Cardiac fibroblast (primary cell): ENCODE measurements at places on chromosomes 3 and 15.

DNA sequence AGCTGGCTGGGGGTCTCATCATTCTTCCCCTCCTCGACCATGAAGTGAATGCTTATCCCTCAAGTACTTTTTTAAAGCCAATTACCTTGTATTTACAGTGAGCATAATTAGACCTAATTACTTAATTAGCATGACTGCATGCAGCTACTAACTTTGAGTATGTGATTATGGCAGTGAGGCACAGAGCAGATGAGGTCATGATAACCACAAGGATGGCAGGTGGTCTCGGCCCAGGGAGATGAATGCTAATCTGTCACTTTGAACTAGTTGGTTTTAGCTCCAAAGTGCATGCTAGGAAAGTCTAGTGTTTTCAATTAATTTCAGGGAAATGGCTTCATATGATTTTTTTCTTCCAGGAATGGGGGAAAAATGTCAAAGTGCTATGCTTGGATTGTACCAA, 233.8 kb downstream of the NTRK3 start:
- no peak for DNase-seq

DNA sequence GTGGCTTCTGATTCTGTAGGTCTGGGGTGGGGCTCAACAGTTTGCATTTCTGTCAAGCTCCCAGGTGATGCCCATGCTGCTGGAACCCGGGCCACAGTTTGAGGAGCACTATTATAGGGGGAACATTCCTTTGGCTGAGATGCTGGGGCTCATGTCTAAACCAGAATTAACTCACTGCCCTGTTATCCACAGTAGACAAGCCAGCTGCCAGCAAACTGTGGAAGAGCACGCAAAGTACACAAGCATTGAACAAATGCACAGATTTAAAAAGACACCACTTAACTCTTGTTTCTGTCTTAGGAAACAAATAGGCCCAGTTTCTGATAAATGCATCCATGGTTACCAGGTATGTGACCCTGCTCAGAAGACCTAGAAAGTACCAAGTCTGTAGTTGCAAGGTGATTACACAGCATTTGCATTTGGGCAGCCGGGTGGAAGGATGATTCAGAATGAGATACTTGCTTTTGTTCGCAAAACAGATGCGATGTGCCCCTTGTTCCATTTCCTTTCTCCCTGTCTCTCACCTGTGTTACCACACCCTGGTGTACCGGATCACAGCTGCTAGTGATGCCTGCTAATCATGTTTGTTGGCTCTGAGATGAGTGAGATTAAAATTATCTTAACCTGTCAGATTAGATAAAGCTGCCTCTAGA, 12.4 kb downstream of the GYG1 start:
- DNase-seq: no peak

- peak; percentile 92 for DNase-seq
Measured at GRCh38 chr15:63236272-63236671, 41.1 kb upstream of the APH1B start.

- no peak for DNase-seq
Measured at GRCh38 chr15:51307811-51308210, 30.6 kb downstream of the CYP19A1 start.

GRCh38 chr3:120090422-120090821, 3.8 kb downstream of the GSK3B start:
- no peak for DNase-seq

GRCh38 chr3:158264894-158265293, 155.0 kb downstream of the RSRC1 start:
- peak; percentile 5 for DNase-seq

- DNase-seq: no peak
Measured at GRCh38 chr3:10006048-10006761, 19.6 kb upstream of the EMC3 start.

- DNase-seq: peak; percentile 72
Measured at GRCh38 chr15:68383161-68384074, 48.5 kb downstream of the ITGA11 start.

DNA sequence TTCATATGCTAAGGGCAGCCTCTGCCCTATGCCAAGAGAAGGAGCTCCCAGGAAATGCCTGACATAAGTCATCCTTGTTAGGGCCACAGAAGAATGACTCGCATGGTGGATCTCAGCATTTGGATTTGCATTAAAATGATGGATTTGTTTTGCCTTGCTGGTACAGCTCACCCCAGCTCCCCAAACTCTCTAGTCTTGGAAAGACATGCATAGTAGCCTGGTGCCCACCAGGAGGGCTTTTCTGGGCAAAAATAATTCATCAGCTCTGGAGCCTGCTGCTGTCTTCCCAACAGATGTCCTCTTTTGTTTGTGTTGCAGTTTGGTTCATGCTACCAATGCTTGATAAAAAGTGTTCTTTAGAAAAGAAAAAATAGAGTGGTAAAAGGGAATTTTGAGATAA, 833.0 kb downstream of the AGBL1 start:
- no peak for DNase-seq

DNA sequence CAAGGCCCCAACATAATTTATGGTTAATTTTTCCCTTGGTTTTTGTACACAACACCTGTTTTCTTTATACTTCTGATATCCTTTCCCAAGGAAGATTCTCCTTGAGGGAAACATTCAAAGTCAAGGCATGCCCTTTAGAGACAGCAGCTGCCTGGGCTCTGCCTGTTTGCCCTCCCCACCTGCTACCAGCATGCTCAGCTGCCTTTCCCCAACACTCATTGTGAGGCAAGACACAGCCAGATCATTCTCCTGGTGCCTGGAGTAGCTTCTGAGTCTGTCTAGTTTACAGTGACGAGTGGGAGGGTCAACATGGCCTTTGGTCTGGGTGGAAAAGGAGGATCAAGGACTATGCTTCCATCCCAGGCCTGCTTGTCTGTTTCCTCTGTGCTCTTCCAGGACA, 132.5 kb downstream of the EPHB1 start:
- DNase-seq: no peak

GRCh38 chr3:24258727-24259600, 235.7 kb downstream of the THRB start:
- DNase-seq: no peak

DNA sequence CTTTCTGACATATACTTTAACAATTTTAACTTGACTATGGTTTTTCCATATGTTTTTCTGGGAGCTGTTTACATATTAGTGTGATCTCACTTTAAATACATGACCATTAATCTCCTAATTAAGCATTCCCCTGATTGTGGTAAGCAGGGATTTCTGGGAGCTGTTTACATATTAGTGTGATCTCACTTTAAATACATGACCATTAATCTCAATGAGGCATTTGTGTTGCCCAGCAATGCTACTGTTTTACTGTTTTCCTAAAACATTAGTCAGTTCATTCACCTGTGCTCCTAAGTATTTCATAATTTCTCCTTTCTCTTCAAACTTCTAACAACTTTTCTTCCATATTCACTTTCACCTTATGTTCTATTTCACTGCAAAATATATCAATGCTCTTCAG, 3.6 kb upstream of the GRAMD1C start:
- no peak for DNase-seq

GRCh38 chr3:147886879-147887278, 477.7 kb downstream of the ZIC1 start:
- no peak for DNase-seq

GRCh38 chr3:175896655-175897054, 1037.5 kb downstream of the NAALADL2 start:
- no peak for DNase-seq

DNA sequence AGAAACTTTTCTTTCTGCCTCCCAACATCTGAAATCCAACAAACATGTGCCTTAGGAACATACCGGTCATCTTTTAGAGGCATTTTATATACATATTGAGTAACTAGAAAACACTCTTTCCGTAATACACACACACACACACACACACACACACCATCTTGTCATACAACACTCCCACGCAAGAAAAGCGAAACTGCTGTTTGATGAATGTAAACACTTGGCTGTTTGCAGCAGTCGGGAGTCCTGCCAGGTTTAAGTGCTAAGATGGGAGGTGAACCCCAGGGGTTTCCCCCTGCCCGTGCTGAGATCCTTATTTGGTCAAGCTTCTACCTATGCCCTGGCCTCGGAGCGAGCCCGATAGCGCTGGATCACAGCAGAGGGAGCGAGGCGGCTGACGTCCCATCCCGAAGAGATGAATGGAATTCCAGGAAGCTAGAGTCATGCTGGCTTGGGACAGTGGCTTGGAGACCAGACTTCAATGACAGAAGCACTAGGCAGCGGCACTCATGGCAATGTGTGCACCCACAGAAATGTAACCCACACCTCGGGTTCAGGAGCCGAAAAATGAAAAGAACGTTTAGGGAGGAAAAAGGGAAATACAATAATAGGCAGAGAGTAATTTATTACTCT, 1.3 kb upstream of the THBS1 start:
- DNase-seq: peak; percentile 96

- no peak for DNase-seq
Measured at GRCh38 chr3:98013411-98014267, 21.5 kb downstream of the GABRR3 start.

- no peak for DNase-seq
Measured at GRCh38 chr15:40906991-40907802, 12.9 kb downstream of the VPS18 start.

DNA sequence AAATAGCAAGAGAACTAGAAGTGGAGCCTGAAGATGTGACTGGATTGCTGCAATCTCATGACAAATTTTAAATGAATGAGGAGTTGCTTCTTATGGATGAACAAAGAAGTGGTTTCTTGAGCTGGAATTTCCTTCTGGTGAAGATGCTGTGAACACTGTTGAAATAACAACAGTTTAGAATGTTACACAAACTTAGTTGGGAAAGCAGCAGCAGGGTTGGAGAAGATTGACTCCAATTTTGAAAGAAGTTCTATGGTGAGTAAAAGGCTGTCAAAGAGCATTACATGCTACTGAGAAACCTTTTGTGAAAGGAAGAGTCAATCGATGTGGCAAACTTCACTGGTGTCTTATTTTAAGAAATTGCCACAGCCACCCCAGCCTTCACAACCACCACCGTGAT, 220.9 kb upstream of the LRRFIP2 start:
- peak; percentile 11 for DNase-seq

- DNase-seq: no peak
Measured at GRCh38 chr3:63069806-63070475, 194.7 kb upstream of the CADPS start.

DNA sequence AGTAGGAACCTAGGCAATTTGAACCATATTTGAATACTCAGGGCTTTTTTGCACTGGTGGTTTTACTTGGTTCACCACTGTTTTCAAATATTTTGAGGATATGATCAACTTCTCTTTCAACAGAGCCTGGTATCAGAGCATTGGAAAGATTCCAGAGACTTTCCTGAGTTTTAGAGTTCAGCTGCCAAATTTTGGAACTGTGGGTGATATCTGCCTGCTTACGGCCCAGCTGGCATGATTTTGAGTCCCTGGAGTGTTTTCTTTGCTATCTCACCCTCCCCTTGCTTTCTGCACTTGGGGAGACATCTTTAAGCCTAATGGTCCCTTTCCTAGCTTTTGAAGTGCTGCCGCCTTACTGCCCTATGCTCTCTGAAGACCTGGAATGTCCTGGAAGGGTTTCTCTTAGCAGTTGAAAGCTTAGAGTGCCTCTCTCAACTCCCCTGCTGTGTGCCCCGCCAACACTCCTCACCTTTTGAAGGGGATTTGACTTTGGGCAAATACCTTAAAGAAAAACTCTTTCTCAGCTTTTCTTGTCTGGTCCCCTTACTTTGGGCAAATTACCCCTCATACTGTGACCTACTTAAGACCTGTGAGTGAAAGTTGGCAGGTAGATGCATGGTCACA, 539.1 kb downstream of the MFSD1 start:
- peak; percentile 13 for DNase-seq

GRCh38 chr3:30078736-30079135, 527.7 kb upstream of the TGFBR2 start:
- DNase-seq: no peak

GRCh38 chr3:5442106-5442785, 254.7 kb downstream of the EDEM1 start:
- no peak for DNase-seq

DNA sequence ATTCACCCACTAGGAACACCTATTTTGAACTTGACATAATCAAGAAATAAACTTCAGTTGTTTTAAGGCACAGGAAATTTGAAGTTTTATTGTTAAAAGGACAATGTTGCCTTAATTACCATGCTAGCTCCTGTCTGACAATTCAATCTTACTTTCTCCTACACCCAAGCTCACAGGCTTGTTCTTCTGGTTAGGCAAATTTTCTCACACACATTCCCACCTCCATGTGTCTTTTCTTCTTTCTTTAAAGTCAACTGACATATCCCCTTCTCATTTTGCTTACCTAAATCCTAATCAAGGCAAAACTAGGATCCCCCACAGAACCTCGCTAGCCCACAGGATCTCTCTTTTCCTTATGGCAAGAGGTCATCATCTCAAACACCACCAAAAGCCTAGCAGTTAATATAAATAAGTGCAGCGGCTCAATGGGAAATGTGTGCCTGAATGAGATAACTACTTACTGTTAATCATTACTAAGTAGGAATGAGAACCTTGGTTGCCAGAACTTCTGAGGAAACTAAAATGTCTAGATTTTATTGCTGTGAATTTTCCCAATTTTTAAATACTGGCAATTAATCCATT, 189.3 kb downstream of the PLCH1 start:
- no peak for DNase-seq

GRCh38 chr3:11982341-11982941, 21.7 kb upstream of the SYN2 start:
- no peak for DNase-seq

DNA sequence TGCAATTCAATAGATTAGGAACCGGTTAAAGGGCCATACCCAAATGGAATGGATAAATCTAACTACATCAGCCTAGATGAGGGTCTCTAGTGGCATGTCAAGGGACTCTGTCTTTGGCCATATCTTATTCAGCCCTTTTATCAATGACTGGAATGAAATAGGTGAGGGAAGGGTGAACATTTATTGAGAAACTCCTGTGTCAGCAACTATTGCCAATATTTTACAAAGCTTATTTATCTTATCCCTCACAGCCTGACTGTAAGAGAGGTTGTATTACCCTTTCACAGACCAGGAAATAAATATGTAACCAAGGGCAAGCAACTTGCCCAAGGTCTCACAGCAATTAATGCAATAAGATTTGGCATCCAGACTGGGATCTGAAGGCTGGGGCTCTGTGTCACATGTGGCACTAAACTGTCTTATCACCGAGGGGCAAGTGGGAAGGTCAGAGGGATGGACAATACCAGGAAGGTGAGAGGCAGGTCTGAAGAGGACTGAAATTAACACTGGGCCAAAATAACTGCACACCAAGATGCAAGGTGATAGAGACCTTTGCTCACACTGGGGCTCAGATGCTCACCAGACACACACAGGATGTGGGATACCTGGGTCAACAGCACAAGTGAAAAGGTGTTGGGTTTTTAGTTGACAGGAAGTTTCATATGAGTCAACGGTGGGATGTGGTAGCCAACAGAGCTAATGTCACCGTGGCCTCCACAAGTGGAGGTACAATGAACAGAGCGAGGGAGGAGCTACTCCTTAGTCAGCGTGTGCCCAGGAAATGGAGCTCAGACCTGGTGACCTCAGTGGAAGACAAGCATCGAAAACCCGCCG, 261.3 kb downstream of the RPLP1 start:
- no peak for DNase-seq

DNA sequence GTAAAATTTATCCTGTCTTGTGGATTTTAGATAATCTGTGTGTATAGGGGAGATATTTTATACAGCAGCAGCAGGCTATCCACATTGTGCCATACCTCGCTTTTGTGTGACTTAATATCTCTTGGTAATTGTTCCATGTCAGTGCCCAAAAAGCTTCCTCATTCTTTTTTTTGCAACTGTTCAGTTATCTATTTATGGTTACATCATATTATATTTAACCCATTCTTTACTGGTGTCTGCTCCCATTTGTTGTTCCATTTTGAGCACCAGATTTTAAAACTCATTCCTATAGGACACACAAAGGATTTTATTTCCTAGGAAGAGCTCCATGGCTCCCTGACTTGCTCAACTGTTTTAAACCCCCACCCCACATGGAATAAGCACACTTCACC, 86.3 kb upstream of the RASGRP1 start:
- DNase-seq: no peak
